ENCODE measurements at places on chromosomes 1 and 21. TPM values are rescaled to one million over a fixed set of nuclear protein-coding genes. Genes with fewer than 3 reads are reported as not detected.

GRCh38 chr1:86582161-86582560 is 35.3 kb downstream of the CLCA4 start:
- no peak for DNase-seq

DNA sequence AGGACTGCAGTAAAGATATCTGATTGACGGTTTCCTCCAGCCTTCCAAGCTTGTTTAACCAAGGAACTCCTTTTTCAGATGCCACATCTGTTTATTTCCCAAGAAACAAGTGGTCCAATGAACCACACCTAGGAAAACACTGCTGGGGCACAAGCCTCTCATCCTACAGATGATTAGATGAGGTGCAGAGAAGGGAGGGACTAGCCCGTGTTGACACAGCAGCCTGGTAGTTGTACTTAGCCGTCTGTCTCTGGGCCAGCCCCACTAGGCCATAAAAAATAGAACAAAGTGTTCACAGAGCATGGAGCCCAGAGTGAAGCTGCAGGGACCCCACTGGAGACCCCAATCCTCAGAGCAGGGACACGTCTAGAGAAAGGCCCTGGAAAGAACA is 32.1 kb downstream of the LRP8 start:
- no peak for DNase-seq

- DNase-seq: no peak
Observed at GRCh38 chr1:226945106-226945857, 5.2 kb downstream of the COQ8A start.

GRCh38 chr1:38690790-38691449 is 168.7 kb downstream of the RRAGC start:
- no peak for DNase-seq

DNA sequence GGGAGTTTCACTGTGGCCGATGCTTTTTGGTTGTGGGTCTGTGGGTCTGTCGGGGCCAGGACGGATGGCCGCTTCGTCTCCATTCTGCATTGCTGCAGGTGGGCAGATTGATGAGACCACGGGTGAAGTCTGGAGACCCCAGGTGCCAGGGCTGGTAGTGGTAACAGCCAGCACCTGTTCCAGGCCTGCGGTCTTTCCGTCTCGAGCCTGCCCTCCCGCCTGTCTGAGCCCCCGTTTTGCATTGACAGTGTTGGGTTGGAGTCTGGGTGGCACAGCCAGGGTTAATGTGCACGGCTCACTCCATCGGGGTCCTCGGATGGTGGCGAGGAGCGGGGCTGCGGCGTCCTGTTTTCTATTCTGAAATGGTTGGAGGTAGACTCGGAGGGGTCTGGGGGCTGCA is 24.2 kb downstream of the PRKCZ start:
- DNase-seq: no peak

DNA sequence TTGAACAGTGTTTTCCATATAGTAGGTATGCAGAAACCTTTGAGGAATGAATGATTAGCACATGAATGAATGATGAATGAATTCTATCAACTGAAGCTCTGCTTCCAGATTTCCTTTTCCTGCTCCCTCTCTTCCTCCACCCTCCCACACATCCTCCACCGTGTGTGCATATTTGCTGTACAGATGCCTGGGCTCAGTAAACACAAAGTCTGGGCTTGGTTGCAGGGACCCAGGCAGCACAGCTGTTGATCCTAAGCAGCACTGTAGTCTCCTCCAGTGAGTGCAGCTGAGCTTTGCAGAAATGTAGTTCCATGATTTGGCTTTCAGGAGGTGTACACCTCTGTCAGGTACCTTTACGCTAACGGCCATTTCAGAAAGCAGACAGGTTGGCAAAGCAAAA is 611.7 kb downstream of the NUF2 start:
- no peak for DNase-seq

DNA sequence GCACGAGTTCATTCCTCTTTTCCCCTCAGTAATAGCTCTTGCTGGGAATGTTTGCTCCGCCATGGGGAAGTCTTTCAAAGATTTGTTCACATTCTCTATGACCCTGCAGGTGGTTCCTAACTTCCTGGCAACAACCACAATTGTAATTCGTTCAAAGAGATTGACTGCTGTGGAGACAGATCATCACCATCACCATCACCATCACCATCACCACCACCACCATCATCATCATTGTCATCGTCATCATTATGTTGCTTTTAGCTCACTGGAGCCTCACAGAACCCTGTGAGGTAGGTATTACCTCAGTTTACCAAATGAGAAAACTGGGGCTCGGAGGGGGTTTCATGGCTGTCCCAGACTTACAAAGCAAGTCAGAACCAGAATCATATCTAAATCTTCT is 30.9 kb downstream of the COA7 start:
- no peak for DNase-seq

GRCh38 chr1:203906932-203907331 is 45.5 kb downstream of the SNRPE start:
- no peak for DNase-seq

- no peak for DNase-seq
Observed at GRCh38 chr1:15406614-15407559, 2.8 kb upstream of the EFHD2 start.

GRCh38 chr1:240467895-240468294 is 144.1 kb downstream of the GREM2 start:
- no peak for DNase-seq

GRCh38 chr1:33342041-33342723 is 21.3 kb upstream of the A3GALT2 start:
- peak; percentile 58 for DNase-seq

GRCh38 chr1:17825273-17826164 is 70.4 kb downstream of the ACTL8 start:
- DNase-seq: no peak

- peak; percentile 79 for DNase-seq
Observed at GRCh38 chr1:111515291-111516004, 12.0 kb upstream of the ADORA3 start.

DNA sequence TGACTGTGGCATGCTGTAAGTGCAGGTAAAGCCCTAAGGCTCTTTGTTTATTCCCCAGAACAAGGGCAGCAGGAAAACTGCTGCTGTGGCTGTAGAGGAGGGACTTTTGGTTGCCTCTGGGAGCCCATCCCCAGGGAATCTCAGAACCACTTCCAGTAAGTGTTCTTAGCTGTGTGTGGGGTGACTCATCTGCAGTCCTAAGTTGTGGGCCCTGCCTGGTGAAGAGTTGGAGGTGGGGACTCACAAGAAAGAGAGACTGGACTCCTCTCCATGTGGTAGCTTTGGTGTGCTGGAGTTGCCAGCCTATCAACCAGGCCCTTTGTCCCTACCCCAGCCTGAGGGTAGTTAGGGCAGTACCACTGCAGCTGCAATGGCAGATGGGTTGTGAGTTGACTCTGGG is 24.0 kb upstream of the DENND1B start:
- no peak for DNase-seq

DNA sequence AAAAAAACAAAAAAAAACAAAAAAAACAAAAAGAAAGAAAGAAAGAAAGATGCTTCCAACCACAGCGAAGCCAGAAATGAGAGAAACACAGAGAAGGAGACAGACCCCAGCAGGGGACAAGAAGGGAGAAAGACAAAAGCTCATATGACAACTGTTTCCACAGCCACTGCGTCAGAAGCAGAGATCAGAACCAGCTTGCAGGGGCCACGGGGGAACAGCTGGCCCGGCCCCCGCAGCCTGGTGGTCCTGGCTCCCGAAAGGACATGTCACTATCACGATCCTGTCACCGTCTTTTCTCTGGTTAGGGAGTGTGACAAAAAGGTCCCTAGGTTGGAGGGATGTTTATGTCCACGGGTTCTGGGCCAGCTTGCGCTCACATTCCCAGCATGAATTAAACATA is 60.7 kb downstream of the ACOT7 start:
- DNase-seq: no peak

GRCh38 chr1:204348722-204349121 is 11.0 kb downstream of the PLEKHA6 start:
- DNase-seq: peak; percentile 91

GRCh38 chr1:3504151-3504821 is 49.8 kb downstream of the ARHGEF16 start:
- DNase-seq: no peak

- DNase-seq: no peak
Observed at GRCh38 chr1:172512591-172512990, 20.4 kb upstream of the SUCO start.

DNA sequence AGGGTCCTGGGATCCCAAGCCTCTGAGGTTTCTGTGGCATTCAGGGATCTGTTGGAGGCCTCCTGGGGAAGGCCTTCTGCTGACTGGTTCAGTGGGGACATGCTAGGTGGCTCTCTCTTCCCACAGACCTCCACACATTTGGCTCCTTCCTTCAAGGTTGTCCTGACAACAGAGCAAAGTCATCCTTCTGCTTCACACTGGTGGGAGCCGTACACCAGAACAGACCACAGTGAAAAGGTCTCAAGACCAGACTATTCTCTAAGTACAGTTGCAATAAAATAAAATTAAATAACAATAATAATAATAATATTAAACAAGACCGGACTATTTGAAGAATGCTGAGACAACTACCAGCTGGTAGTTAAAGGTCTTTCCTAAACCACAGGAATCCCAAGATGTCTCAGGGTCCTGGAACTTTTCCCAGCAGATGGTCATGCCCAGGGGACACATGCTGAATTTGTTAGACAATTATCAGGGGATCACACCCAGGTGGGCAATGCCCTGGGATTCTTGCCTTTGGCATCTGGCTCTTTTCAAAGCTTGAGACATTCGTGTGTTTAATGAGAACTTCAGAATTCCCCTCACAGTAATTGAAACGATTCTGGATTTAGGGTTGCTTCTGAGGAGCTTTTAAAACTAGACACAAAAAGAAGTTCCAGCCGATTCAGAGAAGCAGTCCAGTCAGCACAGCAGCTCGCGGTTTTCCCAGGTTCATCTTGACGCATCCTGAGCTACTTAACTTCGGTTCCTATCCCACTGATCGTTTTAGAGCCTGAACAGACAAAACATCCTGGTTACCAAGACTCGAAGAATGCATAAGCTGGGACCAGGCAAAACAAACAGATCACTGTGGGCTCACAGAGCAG is 22.9 kb downstream of the HTR1D start:
- DNase-seq: no peak

- DNase-seq: no peak
Observed at GRCh38 chr1:36880155-36881067, 153.9 kb downstream of the GRIK3 start.

GRCh38 chr21:41926117-41926806 is 27.6 kb downstream of the C2CD2 start:
- no peak for DNase-seq

DNA sequence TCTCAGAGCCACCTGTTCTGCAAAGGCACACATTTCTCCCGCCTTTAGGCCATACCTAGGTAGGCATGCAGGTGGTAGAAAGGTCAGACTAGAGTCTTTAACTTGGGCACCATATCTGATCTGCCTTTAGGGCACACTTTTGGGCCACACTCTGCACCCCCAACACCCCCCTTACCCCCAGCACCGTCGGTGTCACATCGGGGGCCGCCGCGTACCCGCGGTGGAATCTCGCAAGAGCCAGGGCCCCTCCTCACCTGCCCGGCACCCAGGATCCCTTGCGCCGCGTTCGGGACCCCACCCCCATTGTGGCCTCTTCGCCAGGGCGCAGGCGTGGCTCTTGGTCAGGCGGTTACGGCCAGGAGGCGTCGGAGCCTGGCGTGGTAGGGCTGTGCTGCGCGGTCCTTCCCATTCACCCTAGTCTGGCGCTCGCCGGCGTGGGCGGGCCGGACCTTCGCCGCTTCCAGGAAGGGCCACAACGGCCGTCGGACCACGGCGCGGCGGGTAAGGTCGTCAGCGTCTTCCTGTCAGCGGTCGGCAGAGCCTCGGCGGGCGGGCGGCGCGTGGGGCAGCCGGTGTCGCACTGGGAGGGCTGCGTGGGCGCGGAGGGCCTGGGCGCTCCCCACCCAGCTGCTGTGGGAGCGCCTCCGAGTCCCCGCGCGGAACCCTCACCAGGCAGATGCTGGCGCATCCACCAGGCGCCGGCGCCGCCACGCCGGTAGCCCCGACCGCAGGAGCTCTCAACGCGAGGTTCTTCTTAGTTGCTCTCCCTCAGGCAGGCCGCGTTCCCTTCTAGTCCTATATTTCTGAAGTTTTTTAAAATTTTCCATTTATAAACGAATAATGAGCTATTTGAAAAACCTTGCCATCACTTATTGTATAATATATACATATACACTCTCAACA is at the start of gene DNAH14:
Gene DNAH14 (plus strand): TSS at position 341 of the 903 bp plus-strand sequence. CDS start 23,028 bp downstream, outside the sequence.
- DNase-seq: peak; percentile 57

DNA sequence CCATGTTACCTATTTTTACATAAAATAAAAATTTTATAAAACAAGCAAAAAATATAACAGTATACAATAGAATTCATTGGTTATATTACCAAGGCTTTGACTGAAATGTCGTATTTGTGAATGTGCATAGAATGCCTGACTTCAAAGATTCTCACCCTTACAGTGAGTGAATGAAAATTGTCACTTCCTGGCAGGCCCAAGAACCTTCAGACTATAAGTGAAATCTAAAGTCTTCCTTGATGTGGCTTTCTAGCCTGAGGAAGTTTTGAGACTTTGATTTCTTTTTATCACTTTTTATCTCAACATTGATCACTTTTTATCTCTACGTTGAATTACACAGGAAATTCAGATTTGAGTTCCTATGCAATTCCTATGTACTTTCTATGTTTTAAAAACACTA is 104.7 kb upstream of the KIAA0040 start:
- DNase-seq: no peak

DNA sequence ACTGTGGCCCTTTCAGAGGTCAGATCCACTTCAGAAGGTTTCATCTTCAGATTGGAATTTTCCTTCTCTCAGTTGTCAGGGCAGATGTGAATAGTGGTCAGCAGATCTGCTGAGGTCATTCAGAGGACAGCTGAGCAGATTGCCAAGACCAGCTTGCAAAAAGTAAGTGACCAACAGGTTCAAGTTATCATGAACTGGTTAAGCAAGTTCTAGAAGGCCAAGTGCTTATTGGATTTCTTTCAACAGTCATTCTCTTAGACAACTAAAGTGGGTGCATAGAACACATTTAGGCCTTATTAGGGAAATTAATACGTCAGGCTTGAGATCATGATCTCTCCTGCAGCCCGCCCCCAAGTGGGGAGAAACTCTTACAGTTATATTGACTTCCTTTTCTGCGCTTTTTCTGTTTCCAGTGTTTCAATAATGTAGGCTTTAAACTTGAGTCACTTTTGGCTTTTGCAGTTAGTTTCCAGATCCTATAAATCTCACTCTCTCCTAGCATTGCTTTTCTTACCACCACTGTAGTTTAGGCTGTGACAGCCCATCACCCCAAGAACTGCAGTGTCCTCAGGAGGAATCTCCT is 96.4 kb downstream of the C1orf21 start:
- no peak for DNase-seq

DNA sequence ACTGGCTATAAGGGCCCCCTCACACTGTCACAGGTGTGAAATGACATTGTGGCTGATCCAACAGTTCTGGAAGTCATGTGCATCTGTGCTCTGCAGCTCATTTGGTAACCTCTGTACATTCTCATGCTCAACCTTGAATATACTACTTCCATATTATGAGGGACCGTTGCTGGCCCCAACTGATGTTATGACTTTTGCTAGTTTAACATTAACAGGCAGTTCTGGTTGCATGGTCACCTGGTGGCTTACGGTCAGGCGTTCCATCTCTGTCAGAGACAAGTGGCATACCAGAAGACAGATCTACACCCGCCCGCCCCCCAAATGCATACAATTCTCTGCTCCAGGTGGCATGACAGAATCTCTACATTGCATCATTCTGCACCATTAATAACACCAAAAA is 6.0 kb upstream of the DIP2A start:
- no peak for DNase-seq

The MAP10 gene
- 1.8 TPM for polyA plus RNA-seq

The CD34 gene
- 48.0 TPM for polyA plus RNA-seq

The DBT gene
- polyA plus RNA-seq: 4.9 TPM

The GSTM3 gene
- polyA plus RNA-seq: 49.0 TPM

The NEXN gene
- polyA plus RNA-seq: 277 TPM

The CD1E gene
- polyA plus RNA-seq: 0.35 TPM

The C1QA gene
- polyA plus RNA-seq: 36.9 TPM

The ANKRD35 gene
- 2.1 TPM for polyA plus RNA-seq

The RBP7 gene
- 106 TPM for polyA plus RNA-seq

The RAB3B gene
- not detected for polyA plus RNA-seq
